ENCODE measurements at places on chromosomes 7 and 10.
A peak's percentile ranks its signal among the peaks of the same experiment; 100 is the strongest.

- DNase-seq, result no peak
Observed at GRCh38 chr7:27094304-27095049, 1.3 kb downstream of the HOXA1 start.

GRCh38 chr7:21566094-21566493, 23.3 kb downstream of the DNAH11 start:
- DNase-seq, result no peak

GRCh38 chr7:15123901-15124300, 221.3 kb upstream of the DGKB start:
- DNase-seq, result no peak

DNA sequence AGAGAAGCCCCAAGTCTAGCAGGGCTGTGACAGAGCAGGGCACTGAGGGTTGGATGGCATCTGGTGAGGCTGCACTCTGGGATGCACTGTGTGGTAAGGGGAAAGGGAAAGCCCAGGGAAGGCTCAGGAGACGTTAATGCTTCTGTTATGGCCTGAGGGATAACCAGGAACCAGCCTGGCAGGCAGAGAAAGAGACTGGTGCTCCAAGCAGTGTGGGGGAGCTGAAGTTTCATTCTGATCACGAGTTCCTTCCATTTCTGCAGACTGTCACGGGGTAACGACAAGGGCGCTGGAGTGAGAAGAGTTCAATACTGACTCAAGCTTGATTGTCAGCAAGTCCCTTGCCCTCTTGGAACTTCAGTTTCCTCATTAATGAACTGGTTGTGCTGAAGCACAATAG, 730.9 kb downstream of the GRID1 start:
- no peak for DNase-seq

- peak; percentile 14 for DNase-seq
Observed at GRCh38 chr10:14879124-14879927, 660 bp downstream of the SUV39H2 start.

GRCh38 chr10:623477-624311, 65.8 kb downstream of the DIP2C start:
- DNase-seq, result no peak
